NCI-H446 treated with DMSO at 0.1 percent for 48 hours (cell line): ENCODE measurements at places on chromosomes 1 and 21.
A peak's percentile ranks its signal among the peaks of the same experiment; 100 is the strongest.

DNA sequence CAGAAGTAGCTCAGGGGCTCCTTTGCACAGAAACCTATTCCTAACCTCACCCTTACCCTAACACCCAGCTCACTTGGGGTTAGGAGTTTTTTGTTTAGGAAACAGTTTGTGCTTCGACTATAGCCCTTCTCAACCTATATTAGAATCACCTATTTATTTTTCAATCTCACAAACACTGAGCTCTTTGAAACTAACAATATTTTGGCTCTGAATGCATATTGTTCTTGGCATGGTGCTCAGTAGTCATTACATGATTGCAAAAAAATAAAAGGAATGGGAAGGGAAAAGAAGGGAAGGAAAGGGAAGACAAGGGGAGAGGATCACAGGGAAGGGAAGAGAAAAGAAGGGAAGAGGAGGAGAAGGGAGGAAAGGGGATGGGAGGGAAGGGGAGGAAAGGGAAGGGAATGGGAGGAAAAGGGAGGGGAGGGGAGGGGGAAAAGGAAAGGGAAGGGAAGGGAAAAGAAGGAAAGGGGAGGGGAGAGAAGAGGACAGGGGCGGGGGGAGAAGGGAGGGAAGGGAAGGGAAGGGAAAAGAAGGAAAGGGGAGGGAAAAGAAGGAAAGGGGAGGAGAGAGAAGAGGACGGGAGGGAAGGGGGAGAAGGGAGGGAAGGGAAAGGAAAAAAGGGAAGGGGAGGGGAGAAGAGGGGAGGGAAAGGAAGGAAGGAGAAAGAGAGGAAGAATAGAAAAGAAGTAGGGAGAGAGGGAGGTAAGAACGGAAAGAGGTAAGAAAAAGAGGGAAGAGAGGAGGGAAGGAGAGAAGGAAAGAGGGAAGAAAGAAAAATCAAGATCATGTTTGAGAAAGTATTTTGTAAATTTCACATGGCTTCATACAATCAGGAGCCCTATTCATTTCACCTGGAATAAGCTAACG is 484.1 kb upstream of the NFIA start:
- DNase-seq, result no peak

- DNase-seq, result no peak
Measured at GRCh38 chr1:77447669-77448068, 165.8 kb downstream of the AK5 start.

GRCh38 chr1:15152318-15153183 is 996 bp upstream of the TMEM51 start:
- peak; percentile 64 for DNase-seq

DNA sequence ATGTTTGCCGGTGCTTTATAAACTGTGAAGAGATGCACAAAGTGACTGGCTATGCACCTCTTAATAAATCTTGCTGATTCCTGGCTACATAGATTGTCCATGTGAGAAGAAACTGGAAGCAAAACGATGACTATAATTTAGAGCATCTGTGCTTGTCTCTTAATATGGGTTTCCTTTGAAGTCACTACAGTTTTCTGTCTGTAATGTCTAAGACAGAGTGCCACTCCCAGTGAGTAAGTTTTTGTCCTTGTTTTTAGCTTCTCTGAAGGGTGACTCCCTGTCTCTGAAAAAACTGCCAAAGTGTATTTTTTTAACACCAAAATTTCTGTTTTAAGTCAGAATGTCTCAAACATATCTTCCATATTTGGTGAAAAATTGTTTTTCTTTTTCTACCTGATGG is 175.1 kb downstream of the FASLG start:
- DNase-seq, result no peak

DNA sequence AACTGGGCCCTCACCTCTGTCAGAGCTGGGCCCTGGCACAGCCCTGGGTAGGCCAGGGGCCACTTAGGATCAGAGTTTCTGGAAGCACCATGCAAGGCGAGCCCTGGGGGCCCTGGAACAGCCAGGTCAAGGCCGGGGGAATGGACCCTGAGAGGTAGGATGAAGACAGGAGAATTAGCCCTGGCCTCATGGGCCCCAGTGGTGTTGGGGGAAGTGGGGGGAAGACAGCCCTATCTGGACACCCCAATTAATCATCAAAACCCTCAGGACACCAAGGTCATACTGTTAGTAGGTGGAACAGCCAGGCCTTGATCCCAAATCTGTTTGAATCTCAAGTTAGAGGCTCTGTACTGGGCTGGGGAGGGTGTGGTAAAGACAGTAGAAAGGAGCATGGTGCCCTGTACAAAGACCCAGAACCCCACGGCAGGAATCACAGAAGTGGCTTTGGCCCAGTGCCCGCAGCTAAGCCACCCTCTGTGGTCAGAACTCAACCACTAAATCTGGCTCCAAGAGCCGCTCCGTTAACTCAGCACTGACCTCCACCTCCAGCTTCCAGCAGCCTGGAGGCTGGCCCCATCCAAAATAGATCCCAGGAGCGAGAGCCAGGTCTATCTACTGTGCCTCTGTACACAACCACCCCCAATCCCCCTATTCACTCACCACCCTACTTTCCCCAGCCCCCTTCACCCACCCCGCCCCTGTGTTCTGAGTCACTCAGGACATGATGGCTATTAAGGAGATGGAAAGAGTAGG is 14.0 kb upstream of the TRIM63 start:
- no peak for DNase-seq

DNA sequence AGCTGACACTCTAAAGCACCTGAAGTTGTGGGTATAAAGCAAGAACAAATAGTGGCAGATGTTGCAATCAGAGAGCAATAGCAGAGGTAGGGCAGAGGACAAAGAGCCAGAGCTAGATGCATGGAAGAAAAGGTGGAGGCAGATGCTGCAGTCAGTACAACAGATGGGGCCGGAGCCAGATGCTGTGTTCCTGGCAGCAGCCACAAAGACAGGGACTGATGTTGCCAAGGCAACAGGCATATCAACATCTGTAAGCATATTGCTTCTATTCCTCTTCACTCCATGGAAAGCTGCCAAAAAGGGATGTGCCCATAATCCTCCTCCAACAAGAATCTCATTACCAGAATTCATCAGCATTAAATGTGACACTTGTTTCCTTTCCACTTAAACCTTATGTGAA is 108.0 kb downstream of the TNNI3K start:
- peak; percentile 74 for DNase-seq

DNA sequence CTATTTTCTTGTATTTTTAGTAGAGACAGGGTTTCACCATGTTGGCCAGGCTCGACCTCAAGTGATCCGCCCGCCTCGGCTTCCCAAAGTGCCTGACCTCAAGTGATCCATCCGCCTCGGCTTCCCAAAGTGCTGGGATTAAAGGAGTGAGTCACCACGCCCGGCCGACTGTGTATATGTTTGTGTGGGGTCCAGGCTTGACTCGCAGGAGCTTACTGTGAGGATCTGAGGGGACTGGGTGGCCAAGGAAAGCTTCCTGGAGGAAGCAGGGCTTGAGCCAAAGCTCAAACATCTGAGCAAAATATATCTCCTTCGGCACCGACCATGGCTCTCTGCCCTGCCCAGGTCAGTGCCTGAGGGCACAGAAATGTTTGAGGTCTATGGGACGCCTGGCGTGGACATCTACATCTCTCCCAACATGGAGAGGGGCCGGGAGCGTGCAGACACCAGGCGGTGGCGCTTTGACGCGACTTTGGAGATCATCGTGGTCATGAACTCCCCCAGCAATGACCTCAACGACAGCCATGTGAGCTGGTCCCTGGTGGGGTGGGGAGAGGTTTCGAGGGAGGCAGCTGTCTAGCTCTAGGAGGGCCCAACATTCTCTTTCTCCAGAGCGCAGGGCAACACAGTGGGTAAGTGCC is 10.5 kb downstream of the PADI3 start:
- DNase-seq, result no peak

DNA sequence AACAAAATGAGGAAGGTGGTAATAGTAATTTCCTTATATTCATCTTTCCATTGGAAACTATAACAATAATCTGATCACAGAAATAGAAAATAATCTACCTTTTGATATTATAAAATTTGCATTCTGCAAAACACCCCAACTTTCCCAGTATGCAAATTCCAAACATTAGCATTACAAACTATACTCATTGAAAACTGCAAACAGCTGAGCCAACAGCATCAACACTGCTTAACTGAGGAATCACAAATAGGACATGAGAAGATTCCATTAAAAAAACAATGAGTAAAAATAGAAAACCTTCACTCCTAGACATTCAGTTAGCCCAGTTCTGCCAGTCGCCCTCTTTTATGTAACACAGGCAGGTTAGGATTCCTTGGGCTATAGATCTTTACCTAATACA is 18.1 kb downstream of the ZNF281 start:
- no peak for DNase-seq

- no peak for DNase-seq
Measured at GRCh38 chr1:167412920-167413319, 105.4 kb downstream of the CD247 start.

GRCh38 chr1:218671573-218671972 is 326.4 kb downstream of the TGFB2 start:
- peak; percentile 11 for DNase-seq

DNA sequence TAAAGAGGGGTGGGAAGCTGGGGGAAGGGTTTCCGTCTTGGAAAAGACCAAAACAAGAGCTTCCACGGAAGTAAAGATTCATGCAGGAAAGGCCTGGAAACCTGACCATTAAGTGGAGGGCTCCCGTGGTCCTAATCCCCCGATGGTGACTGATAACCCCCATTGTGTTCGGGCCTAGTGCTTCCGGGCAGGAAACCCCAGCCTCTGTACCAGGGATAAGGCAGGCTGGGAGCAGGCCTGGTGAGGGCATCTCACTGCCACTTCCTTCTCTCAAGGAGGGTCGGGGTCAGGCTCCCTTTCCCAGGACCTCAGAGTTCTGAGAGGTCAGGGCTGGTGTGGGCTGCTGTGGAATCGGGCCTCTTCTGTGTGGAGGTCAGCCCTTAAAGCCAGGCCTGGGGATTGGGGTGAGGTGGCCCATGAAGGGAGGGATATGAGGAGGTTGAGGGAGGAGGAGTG is 136.9 kb downstream of the CDC7 start:
- DNase-seq, result no peak
